T-helper 22 cell (primary cell): ENCODE measurements at places on chromosomes 11 and 22.

- no peak for DNase-seq
Observed at GRCh38 chr11:86145439-86146156, 76.7 kb upstream of the PICALM start.

DNA sequence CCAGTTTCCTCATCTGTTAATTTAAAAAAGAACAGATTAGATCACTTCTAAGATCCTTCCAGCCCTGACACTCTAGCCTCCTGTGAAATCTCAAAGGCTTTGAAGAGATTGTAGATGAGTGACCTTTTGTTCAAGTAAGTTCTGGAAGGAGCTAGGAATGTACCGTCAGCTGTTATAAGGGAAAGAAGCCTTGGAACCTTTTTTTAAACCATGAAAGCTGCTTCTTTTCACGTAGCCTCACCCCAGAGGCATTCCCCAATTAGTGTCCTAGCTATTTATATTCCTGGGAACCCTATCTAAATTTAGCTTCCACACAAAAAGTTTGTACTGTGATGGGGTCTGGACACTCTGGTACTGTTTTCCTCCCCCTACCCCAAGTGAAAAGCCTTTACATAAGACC, 35.8 kb upstream of the SLN start:
- no peak for DNase-seq

DNA sequence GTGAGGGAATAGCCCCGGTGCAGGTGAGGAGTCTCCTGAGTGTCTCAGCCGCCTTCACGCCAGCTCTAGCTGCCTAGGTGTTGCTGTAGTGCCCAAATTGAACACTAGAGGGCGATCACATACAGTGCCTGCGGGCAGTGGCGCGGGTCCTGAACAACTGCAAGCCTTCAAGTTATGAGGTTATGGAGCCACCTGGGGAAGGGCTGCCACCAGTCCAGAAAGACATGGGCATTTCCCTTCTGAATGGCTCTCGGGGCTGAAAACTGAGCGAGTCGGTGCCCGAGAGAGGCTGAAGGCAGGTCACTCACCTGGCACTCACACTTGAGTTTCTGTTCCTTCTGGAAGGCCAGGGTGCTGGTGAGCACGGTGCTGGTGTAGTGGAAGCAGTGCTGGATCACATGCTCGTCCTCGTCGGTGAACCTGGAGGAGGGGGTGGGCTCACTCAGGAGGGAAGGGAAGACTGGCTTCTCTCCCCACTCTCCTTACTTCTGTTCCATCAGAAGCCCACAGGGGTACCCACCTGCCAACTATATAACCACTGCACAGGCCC, 88.4 kb downstream of the PDE2A start:
- DNase-seq: peak; percentile 32

GRCh38 chr22:29690476-29690875, 29.3 kb upstream of the CABP7 start:
- DNase-seq: no peak

GRCh38 chr11:22392561-22392960, 54.4 kb downstream of the SLC17A6 start:
- no peak for DNase-seq

GRCh38 chr11:74278721-74279161, 32.7 kb downstream of the P4HA3 start:
- no peak for DNase-seq

GRCh38 chr11:59040607-59041006, 45.5 kb upstream of the GLYATL1B start:
- no peak for DNase-seq

- DNase-seq: no peak
Observed at GRCh38 chr11:122559734-122560382, 95.7 kb upstream of the UBASH3B start.

DNA sequence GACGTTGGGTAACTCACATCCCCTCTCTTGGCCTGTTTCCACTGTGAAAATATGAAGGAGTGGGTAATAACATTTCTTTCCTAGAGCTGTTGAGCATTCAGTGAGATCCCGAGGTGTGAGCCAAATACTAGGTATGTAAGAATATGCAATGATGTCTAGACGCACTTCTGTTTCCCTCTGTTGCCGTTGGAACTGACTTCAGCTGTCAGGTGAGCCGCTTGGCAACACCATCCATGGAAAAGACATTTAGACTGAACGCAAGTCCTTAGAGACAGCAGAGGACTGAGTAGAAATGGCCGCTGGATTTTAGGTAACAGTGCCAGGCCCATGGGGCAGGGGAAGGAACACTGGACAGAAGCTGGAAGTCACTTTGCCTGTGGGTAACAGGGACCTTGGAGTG, 29.5 kb upstream of the SHANK2 start:
- no peak for DNase-seq

DNA sequence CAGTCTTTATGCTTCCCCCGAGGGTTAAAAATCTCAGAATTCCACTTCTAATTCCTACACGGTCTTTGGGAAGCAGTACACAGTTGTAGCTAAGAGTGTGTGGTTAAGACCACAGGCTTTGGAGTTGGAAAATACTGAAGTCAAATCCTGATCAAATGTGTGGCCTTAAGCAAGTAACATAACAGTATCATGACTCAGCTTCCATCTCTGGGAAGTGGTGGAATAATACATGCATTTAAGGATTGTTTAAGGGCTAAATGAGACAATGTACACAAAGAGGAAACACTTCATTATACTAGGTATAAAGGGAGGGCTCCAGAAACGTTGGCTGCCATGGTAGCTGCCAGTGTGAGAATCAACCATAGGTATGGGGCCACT, 71.5 kb downstream of the FAT3 start:
- no peak for DNase-seq

GRCh38 chr11:114607753-114608459, 12.3 kb upstream of the NXPE4 start:
- DNase-seq: no peak

DNA sequence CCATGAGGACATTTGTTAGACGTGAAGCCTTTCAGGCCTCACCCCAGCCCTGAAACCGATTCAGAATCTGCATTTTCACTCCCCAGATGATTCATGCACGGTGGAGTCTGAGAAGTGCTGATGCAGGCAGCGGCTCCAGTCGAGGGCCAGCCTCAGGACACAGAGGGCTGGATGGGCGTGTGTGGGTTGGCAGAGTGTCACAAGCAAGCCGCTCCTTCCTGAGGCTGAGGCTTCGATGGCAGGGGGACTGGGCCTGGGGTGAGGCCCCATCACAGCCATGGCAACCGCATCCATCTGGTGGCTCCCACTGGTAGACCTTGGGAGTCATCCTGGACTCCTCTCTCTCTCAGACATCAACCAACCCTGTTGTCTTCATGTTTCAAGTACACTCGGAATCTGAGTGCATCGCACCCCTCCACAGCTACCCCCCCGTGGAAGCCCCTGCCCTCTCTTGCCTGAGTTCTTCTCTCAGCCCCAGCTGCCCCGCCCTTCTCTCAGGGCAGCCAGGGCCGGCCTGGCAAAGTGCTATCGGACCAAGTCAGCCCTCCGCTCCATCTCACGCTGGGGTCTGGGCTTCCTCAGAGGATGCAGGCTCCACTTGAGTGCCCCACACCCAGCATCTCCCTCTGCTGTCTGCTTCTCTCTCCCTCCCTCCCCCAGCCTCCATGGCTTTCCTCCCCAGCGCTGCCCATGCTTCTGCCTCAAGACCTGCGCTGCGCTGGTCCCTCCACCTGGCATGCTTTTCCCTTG, 10.6 kb downstream of the KCNC1 start:
- no peak for DNase-seq

- no peak for DNase-seq
Observed at GRCh38 chr11:125082611-125083311, 19.7 kb downstream of the SLC37A2 start.

DNA sequence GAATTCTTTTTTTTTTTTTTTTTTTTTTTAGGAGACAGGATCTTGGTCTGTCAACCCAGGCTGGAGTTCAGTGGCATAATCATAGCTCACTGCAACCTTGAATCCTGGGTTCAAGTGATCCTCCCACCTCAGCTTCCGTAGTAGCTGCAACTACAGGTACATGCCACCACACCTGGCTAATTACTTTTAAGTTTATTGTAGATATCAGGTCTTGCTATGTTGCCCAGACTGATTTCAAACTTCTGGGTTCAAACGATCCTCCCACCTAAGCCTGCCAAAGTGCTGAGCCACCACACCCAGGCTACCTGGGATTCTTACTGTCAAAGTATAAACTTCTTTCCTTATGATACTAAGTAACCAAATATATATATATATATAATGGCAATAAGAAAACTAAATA, 50.9 kb upstream of the CHRNA10 start:
- no peak for DNase-seq

GRCh38 chr11:68282141-68282860, 10.5 kb upstream of the C11orf24 start:
- no peak for DNase-seq

DNA sequence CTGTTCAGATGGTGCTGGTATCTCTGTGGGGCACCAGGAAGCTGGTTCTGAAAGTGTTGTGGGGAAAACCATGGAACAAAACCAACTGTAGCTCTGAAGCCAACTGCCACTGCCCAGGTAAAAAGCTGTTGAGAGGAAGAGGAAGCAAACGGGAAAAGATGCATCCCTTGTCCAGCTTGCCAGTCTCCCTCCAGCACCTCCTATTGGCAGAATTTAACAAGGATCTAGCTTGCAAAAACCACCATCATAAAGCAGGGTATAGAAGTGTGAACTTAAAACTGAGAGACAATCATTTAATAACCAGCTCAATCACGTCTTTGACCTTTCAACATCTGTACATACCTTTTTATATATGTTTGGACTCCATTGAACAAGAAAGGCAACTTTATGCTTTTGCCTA, 4.5 kb downstream of the PATE1 start:
- DNase-seq: no peak

DNA sequence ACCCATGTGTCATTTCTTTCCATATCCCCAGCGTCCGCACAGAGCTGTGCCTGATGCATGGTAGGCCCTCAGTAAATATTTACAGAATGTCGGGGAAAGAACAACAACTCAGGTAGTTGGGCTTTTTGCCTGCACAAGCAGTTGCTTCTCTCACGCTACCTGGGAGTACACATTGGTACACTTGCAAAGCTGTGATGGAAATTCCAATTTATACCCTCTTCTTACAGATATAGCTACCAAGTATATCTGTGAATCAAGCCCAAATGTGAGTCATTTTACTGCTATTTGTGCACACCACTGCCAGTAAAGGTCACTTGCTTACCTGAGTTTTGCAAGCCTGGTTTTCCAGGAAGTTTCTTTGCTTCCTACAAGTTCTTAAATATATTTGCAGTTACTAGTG, 333.0 kb upstream of the NARS2 start:
- DNase-seq: no peak

DNA sequence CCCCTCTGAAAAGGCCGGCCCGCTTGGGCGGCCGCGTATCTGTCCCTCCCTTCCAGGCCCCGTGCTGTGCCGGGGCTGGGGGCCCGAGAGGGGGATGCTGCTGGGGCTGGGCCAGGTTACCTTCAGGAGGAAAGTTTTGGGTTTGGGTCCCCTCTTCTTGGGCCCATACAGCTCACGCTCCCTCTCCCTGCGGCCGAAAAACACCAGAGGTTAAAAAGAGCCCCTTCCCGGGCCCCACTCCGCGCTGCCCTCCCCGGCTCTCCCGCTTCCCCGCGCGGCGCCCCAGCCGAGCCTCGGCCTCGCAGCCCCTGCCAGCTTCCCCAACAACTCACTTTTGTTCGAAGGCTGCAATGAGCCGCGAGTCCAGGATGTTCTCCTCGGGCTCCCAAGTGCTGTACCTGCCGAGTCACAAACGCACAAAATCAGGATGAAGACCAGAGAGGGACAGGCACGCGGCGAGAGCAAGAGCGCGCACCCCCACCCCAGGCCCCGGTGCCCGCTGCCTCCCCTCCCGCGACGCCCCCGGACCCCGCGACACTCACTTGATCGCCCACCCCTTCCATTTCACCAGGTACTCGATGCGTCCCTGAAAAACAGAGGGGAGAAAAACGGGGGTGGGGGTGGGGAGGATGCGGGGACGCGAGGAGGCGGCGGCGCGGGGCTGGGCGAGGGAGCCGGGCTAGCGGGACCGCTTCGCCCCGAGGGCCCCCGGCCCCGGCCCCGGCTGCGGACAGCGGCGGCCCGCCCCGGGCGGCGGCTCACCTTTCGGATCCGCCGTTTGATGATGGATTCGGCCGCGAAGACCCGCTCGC, 450 bp downstream of the CBX6 start:
- no peak for DNase-seq

- no peak for DNase-seq
Observed at GRCh38 chr11:1458340-1459218, 28.0 kb downstream of the MOB2 start.

DNA sequence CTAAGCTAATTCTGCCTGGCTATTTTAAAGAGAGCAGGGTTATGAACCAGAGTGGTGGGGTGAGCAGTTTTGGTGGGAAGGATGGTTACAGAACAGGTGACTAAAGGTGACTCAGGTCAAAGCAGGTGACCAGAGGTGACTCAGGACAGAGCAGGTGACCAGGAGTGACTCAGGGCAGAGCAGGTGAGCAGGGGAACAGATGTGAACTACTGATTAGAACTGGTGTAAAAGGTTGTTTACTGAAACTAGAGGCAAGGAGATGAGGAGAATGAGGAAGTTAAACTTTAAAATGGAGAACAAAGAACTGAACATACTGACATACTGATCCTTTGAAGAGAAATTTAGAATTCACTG, 15.4 kb upstream of the HYLS1 start:
- no peak for DNase-seq
